Thyroid gland (tissue), 4 donors: ENCODE measurements at places on chromosomes 7 and 10. TPM values are rescaled to one million over a fixed set of nuclear protein-coding genes. Genes with fewer than 3 reads are reported as not detected.
A peak's percentile ranks its signal among the peaks of the same experiment; 100 is the strongest.

UNCX gene
- not detected for total RNA-seq

C10orf53 gene
- not detected for total RNA-seq

- peak; percentile 98 for DNase-seq
- H3K27me3 ChIP-seq: no peaks in the 10 kb centered on the region
- H3K27ac ChIP-seq: peak overlapping the region; percentile 96
- peaks cover 20% of the 10 kb centered on the region for H3K36me3 ChIP-seq
- peaks cover 28% of the 10 kb centered on the region for H3K4me1 ChIP-seq
Observed at GRCh38 chr7:1536743-1537534, 6.4 kb downstream of the MAFK start.

GRCh38 chr10:17454161-17455014 is at the start of gene ST8SIA6:
Gene ST8SIA6, minus strand, starts transcription at chr10:17454595. Its CDS starts 340 bp downstream, at chr10:17454255.
- H3K4me1 ChIP-seq: peaks cover 13% of the 10 kb centered on the region
- H3K27me3 ChIP-seq: no peaks in the 10 kb centered on the region
- H3K4me3 ChIP-seq: no peak within 1 kb of the TSS
- H3K27ac ChIP-seq: no peak within 1 kb of the TSS

GJD4 gene
- not detected for total RNA-seq

DNA sequence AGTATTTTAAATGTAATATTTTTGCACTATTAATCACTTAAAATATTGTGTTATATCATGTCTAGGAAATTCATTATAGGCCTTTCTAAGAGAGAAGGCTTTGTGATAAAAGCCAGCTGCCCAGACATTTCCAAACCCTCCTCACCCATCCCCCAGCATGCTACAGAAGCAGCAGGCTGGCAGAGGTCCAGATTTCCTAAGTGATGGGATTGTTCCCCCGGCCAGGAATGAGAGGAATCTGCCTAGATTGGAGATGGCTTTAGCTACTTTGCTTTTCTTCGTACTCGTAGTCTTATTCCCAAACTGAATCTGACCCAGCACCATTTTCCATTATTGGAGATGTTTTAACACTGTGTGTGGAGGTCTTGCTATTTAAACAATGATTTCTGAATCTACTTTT is 29.4 kb downstream of the CDK14 start:
- no peak overlapping the region for H3K4me3 ChIP-seq
- H3K27me3 ChIP-seq: no peaks in the 10 kb centered on the region
- peak; percentile 22 for DNase-seq
- H3K4me1 ChIP-seq: peaks cover 12% of the 10 kb centered on the region
- H3K27ac ChIP-seq: no peak overlapping the region

- H3K27ac ChIP-seq: no peak overlapping the region
- no peaks in the 10 kb centered on the region for H3K4me1 ChIP-seq
- no peaks in the 10 kb centered on the region for H3K27me3 ChIP-seq
- no peak for DNase-seq
Observed at GRCh38 chr7:67593794-67594193, 597.2 kb downstream of the TYW1 start.

DNA sequence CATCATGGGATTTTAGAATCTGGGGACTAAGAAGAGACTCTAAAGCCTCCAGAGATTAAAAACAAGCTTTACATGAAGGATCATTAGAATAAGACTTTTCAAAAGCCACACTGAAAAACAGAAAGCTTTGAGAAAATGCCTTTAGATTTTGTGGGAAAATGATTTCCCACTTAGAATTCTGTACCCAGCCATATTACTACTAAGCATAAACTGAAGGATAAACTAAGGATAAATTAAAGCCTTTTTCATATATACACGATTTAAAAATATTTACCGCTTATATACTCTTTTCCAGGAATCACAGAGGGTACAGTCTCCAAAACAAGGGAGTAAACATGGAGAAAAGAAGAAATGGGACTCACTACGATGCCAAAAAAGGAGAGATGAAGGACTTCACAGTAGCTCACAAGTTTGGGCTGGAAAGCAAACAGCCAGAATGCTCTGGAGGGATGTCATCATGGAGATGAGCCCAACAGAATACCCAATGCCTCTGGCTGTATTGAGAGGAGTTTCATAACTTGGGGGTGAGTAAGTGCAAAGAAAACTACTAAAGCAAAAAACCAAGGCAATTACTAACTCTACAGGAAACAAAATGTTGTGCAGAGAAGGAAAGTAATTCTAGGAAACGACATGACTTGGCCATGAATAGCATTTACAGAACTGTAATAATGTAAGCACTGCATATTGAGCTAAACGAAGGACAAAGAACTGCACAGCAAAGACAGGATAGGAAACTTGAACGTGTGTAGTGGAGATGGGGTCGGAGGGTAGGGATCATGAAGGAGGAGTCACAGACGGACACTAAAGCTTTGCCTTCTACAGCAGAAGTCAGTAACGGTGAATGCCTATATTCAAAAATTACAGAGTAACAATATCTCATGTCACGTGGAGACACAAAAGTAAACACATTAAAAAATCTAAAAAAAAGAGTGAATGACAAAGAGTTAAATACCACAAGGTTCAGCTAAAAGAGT is 61.4 kb upstream of the ASAH2 start:
- H3K27ac ChIP-seq: no peak overlapping the region
- no peak overlapping the region for H3K4me3 ChIP-seq
- no peaks in the 10 kb centered on the region for H3K27me3 ChIP-seq
- H3K4me1 ChIP-seq: no peaks in the 10 kb centered on the region
- no peak for DNase-seq

GRCh38 chr7:105306298-105306748 is 82.4 kb downstream of the SRPK2 start:
- no peaks in the 10 kb centered on the region for H3K27me3 ChIP-seq
- H3K36me3 ChIP-seq: no peaks in the 10 kb centered on the region
- H3K27ac ChIP-seq: no peak overlapping the region
- H3K4me3 ChIP-seq: no peak overlapping the region
- peak; percentile 5 for DNase-seq

GRCh38 chr7:138943061-138943460 is 38.1 kb downstream of the KIAA1549 start:
- H3K27me3 ChIP-seq: no peaks in the 10 kb centered on the region
- H3K4me3 ChIP-seq: no peak overlapping the region

GRCh38 chr7:113764401-113765035 is 154.3 kb downstream of the PPP1R3A start:
- no peaks in the 10 kb centered on the region for H3K27me3 ChIP-seq
- H3K27ac ChIP-seq: no peak overlapping the region
- H3K4me1 ChIP-seq: no peaks in the 10 kb centered on the region
- no peak for DNase-seq

AKR1D1 gene
- not detected for total RNA-seq

- no peak overlapping the region for H3K4me3 ChIP-seq
- no peaks in the 10 kb centered on the region for H3K36me3 ChIP-seq
- DNase-seq: no peak
- no peaks in the 10 kb centered on the region for H3K4me1 ChIP-seq
- H3K27me3 ChIP-seq: no peaks in the 10 kb centered on the region
- H3K27ac ChIP-seq: no peak overlapping the region
Observed at GRCh38 chr7:113774182-113774807, 144.5 kb downstream of the PPP1R3A start.

TMEM229A gene
- total RNA-seq: 0.27 TPM

TAS2R16 gene
- total RNA-seq: not detected

- no peaks in the 10 kb centered on the region for H3K4me1 ChIP-seq
- no peak for DNase-seq
- H3K27ac ChIP-seq: no peak overlapping the region
- no peaks in the 10 kb centered on the region for H3K27me3 ChIP-seq
- H3K36me3 ChIP-seq: no peaks in the 10 kb centered on the region
Observed at GRCh38 chr7:99928188-99928587, 1.2 kb downstream of the GJC3 start.

FEZF1 gene
- total RNA-seq: not detected

DNA sequence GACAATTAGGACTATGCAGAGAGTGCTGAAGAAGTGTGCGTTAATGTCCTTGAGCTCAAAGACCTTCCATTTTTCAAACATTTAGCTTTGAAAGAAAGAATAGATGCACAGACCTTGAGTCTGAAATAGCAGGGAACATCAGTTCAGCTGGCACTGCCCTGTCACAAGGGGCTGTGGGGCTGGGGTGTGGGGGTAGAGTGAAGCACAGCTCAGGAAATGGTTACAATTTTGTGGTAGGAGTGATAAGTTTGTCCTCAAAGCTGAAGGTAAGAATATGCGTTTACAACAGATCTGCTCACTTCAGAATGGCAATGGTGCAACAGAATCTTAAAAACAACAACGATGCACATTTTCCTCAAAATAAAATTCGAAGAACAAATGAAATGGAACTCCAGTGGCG is 33.6 kb downstream of the SMKR1 start:
- no peak overlapping the region for H3K4me3 ChIP-seq
- H3K27ac ChIP-seq: no peak overlapping the region
- H3K36me3 ChIP-seq: no peaks in the 10 kb centered on the region
- no peaks in the 10 kb centered on the region for H3K4me1 ChIP-seq

GRCh38 chr7:121608785-121609184 is 212.7 kb upstream of the FAM3C start:
- no peaks in the 10 kb centered on the region for H3K27me3 ChIP-seq
- H3K4me1 ChIP-seq: peaks cover 3% of the 10 kb centered on the region
- no peaks in the 10 kb centered on the region for H3K36me3 ChIP-seq
- no peak overlapping the region for H3K4me3 ChIP-seq
- DNase-seq: no peak
- no peak overlapping the region for H3K27ac ChIP-seq

GARIN1A gene
- total RNA-seq: 1.9 TPM

DNA sequence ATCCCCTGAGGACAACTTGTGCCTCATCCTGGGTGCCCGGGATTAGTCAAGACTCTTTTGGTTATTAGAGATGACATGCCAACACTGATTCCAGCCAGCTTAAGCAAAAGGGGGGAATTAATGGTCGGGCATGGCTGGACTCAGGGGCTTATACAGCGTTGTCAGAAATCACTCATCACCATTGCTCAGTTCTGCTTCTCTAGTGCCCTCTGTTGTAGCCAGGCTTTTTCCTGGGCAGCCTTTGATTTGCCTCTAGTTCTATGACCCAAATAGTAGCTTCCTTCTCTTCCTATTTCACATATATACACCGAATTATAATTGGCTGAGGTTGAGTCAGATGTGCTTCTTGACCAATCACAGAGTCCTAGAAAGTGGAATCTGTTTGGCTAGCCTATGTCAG is 192.0 kb upstream of the HABP2 start:
- no peak overlapping the region for H3K27ac ChIP-seq
- DNase-seq: no peak
- H3K27me3 ChIP-seq: no peaks in the 10 kb centered on the region
- H3K4me3 ChIP-seq: no peak overlapping the region
- H3K36me3 ChIP-seq: no peaks in the 10 kb centered on the region
- peaks cover 14% of the 10 kb centered on the region for H3K4me1 ChIP-seq

- no peaks in the 10 kb centered on the region for H3K4me1 ChIP-seq
- no peaks in the 10 kb centered on the region for H3K36me3 ChIP-seq
- DNase-seq: peak; percentile 25
- H3K27ac ChIP-seq: no peak overlapping the region
- no peak overlapping the region for H3K4me3 ChIP-seq
- no peaks in the 10 kb centered on the region for H3K27me3 ChIP-seq
Observed at GRCh38 chr7:20172736-20173334, 44.3 kb downstream of the MACC1 start.

GRCh38 chr7:1444925-1445322 is 14.3 kb downstream of the MICALL2 start:
- no peaks in the 10 kb centered on the region for H3K4me1 ChIP-seq
- H3K4me3 ChIP-seq: no peak overlapping the region
- no peaks in the 10 kb centered on the region for H3K27me3 ChIP-seq
- H3K27ac ChIP-seq: no peak overlapping the region

- no peaks in the 10 kb centered on the region for H3K27me3 ChIP-seq
- no peak for DNase-seq
- no peak overlapping the region for H3K4me3 ChIP-seq
- H3K4me1 ChIP-seq: no peaks in the 10 kb centered on the region
Observed at GRCh38 chr7:39459636-39460035, 106.6 kb upstream of the YAE1 start.

- H3K27ac ChIP-seq: no peak overlapping the region
- DNase-seq: peak; percentile 27
- no peaks in the 10 kb centered on the region for H3K27me3 ChIP-seq
- no peaks in the 10 kb centered on the region for H3K4me1 ChIP-seq
- no peaks in the 10 kb centered on the region for H3K36me3 ChIP-seq
Observed at GRCh38 chr10:70925377-70926225, 37.2 kb upstream of the PCBD1 start.

DNA sequence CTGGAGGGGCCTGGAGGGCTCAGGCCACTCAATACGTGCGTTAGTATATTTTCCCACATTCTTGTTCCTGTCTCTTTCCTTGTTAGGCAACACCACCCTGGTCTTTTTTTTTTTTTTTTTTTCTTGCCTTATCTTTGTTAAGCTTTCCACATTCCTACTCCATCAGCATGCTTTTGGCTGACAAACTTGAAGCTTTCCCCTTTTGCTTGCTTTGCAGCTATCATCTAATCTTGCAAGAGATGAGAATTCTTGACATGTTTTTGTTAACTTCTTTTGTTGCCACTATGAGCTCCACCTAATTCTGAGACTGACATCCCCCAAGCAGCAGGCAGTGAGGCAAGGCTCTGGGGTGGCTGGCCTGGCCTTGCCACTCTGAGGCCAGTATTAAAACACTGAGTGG is 52.5 kb upstream of the NRP1 start:
- no peaks in the 10 kb centered on the region for H3K27me3 ChIP-seq
- H3K36me3 ChIP-seq: no peaks in the 10 kb centered on the region
- no peak overlapping the region for H3K27ac ChIP-seq

KDM7A gene
- 29.2 TPM for total RNA-seq

DNA sequence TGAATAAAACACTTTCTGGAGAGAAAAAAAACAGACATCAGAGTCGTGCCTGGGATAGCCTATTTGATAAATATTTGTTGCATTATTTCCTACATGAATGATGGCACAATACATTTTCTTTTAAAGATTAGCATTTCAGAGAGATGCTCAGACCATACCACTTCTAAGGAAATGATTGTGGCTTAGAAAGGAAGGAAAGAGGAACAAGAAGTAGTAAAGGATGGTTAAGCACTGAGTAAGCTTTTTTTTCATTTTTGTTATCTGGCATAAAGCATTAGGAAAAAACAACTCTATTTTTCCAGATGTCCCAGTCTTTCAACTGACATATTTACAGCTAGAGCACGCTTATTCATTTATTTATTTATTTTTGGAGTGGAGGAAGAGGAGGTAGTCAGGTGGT is 258.8 kb upstream of the TEX47 start:
- no peak overlapping the region for H3K4me3 ChIP-seq
- H3K27ac ChIP-seq: no peak overlapping the region
- no peaks in the 10 kb centered on the region for H3K36me3 ChIP-seq
- H3K4me1 ChIP-seq: no peaks in the 10 kb centered on the region
- no peak for DNase-seq

ZNF511 gene
- 22.0 TPM for total RNA-seq

ANKRD30A gene
- not detected for total RNA-seq

ZNF503 gene
- total RNA-seq: 11.0 TPM

GRCh38 chr10:119336599-119336998 is 129.2 kb downstream of the GRK5 start:
- no peaks in the 10 kb centered on the region for H3K27me3 ChIP-seq
- DNase-seq: no peak
- H3K4me1 ChIP-seq: peaks cover 45% of the 10 kb centered on the region
- no peak overlapping the region for H3K4me3 ChIP-seq
- no peak overlapping the region for H3K27ac ChIP-seq
- H3K36me3 ChIP-seq: no peaks in the 10 kb centered on the region

SLC16A9 gene
- total RNA-seq: 63.8 TPM

NEUROD6 gene
- not detected for total RNA-seq
